ENCODE measurements at places on chromosomes 16 and 17. TPM values are rescaled to one million over a fixed set of nuclear protein-coding genes. Genes with fewer than 3 reads are reported as not detected.

Gene TBC1D3H
- not detected for total RNA-seq

Gene KRTAP9-7
- total RNA-seq, result not detected

Gene IRX5
- 4.3 TPM for total RNA-seq

Gene PRSS21
- not detected for total RNA-seq

Gene BCL6B
- not detected for total RNA-seq

Gene HS3ST3A1
- total RNA-seq, result 7.5 TPM

Gene ODAD4
- total RNA-seq, result 1.9 TPM

Gene GRAPL
- total RNA-seq, result not detected

Gene ZNF629
- 27.2 TPM for total RNA-seq

DNA sequence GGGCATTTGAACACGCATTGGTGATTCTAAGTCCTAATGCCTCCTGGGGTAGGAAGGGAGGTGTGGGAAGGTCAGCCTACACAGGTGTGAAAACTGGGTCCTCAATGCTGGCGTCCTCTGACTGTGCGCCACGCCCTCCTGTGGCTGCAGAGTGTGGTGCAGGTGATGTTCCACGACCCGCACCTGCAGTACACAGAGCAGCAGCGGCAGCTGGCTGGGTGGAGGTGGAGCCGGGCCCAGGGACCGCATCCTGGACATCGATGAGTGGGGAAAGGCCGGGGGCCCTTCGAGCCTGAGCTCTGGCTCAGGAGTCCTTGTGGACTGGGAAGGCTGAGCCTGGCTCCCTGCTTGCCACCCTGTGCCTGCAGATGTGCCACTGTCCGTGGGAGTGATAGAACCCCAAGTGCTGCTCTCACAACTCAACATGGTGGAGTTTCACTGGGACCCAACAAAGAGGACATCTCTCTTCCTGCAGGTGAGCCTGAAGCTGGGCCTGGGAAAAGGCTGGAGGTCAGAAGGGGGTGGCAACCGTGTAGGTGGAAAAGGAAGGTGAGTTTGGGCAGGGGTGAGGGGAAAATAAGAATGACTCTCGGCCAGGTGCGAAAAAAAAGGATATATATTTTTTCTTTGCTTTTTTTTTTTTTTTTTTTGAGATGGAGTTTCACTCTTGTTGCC is 14.0 kb upstream of the STAC2 start:
- no peaks in the 10 kb centered on the region for H3K36me3 ChIP-seq
- H3K27ac ChIP-seq, result no peak overlapping the region
- peaks cover 2% of the 10 kb centered on the region for H3K27me3 ChIP-seq
- DNase-seq, result no peak
- H3K4me3 ChIP-seq, result no peak overlapping the region

DNA sequence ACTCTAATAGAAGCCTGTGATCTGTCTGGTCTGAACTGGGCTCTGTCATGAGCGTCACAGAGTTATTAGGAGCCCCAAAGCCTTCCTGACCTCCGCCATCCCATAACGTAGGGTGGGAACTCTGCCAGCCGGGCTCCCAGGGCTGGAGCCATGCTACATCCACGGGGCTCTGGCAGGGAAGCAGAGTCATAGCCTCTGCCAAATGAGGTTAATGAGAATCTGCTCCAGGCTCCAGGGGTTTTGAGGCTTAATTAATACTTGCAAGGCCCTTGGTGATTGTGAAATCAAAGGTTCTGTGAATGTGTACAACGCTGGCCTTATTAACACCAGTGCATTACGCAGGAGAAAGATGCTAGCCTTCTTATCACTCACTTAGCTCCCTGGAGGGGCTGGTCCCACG is 42.4 kb upstream of the ZFP90 start:
- no peak overlapping the region for H3K4me3 ChIP-seq
- H3K27me3 ChIP-seq, result peaks cover 11% of the 10 kb centered on the region
- no peaks in the 10 kb centered on the region for H3K4me1 ChIP-seq
- no peak overlapping the region for H3K27ac ChIP-seq
- no peak for DNase-seq

GRCh38 chr16:48608452-48608851 is 1.5 kb downstream of the N4BP1 start:
- no peaks in the 10 kb centered on the region for H3K36me3 ChIP-seq
- H3K4me3 ChIP-seq, result no peak overlapping the region
- H3K27me3 ChIP-seq, result no peaks in the 10 kb centered on the region
- peak overlapping the region; percentile 85 for H3K27ac ChIP-seq

GRCh38 chr16:27771201-27771910 is 221.4 kb downstream of the KATNIP start:
- H3K27ac ChIP-seq, result no peak overlapping the region
- no peaks in the 10 kb centered on the region for H3K27me3 ChIP-seq
- no peak for DNase-seq
- H3K4me3 ChIP-seq, result no peak overlapping the region
- peaks cover 13% of the 10 kb centered on the region for H3K36me3 ChIP-seq

- H3K4me3 ChIP-seq, result peak overlapping the region; percentile 67
- peaks cover 82% of the 10 kb centered on the region for H3K4me1 ChIP-seq
- peak overlapping the region; percentile 95 for H3K27ac ChIP-seq
- no peaks in the 10 kb centered on the region for H3K27me3 ChIP-seq
These were observed 19.4 kb downstream of the MYH10 start for GRCh38 chr17:8611137-8611536.

GRCh38 chr16:85800321-85800669 is 800 bp downstream of the COX4I1 start:
- no peaks in the 10 kb centered on the region for H3K27me3 ChIP-seq
- H3K27ac ChIP-seq, result peak overlapping the region; percentile 83
- H3K4me1 ChIP-seq, result peaks cover 33% of the 10 kb centered on the region
- no peak for DNase-seq

GRCh38 chr16:83363521-83363920 is 444.3 kb upstream of the HSBP1 start:
- no peaks in the 10 kb centered on the region for H3K36me3 ChIP-seq
- no peak overlapping the region for H3K27ac ChIP-seq

DNA sequence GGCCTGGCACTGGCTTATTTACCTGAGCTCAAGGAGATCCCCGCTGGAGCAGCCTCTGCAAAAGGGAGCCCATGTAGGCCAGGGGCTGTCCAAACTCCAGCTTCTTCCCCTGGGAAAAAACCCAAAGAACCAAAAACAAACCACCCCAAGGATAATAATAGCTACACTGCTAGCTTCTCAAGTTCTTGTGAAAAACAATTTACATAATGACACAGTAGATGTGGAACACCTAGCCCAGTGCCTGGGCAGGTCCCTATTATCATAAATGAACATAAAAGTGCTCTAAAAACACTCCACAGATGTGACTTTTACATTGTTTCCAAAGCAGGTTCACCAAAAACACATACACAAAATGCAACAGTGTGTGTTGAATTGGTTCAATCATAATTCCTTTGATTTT is 27.3 kb downstream of the CENPV start:
- H3K27me3 ChIP-seq, result no peaks in the 10 kb centered on the region
- no peak overlapping the region for H3K27ac ChIP-seq
- no peak overlapping the region for H3K4me3 ChIP-seq
- no peak for DNase-seq
- peaks cover 15% of the 10 kb centered on the region for H3K4me1 ChIP-seq
- peaks cover 13% of the 10 kb centered on the region for H3K36me3 ChIP-seq

DNA sequence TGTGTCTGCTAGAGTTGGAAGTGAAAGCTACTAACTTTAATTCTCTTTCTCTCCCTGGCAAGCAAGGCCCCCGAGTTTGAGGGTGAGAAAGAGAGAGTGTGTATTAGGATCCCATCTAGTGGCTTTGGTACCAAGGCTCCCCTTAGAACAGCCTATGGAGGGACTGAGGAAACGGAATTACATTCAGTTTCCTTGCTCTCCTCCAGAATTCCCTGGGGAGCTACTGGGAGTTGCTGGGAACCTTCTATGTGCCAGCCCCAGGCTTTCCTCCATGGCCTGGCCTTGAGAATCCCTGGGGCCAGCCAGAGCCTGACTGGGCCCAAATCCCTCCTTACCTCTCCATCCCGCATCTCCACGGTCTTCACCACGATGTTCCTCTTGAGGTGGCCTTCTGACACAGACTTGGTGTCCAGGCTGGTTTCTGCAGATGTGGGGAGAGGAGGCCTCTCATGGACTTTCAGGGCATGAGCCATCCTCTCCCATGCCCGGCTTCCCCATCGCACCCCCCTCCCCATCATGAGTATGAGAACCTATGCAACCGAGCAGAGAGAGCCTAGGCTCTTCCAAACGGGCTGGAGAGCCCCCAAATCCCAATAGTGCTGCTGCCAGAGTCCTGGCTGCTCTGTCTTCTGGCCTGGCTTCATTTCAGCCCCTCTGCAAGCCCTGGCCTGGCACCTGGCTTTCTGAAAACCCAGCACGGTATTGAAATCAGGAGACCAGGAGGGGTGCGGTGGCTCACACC is 7.4 kb downstream of the GFAP start:
- H3K4me3 ChIP-seq, result no peak overlapping the region
- H3K27ac ChIP-seq, result peak overlapping the region; percentile 41
- no peak for DNase-seq
- no peaks in the 10 kb centered on the region for H3K27me3 ChIP-seq

- peaks cover 4% of the 10 kb centered on the region for H3K4me1 ChIP-seq
- no peak for DNase-seq
- no peaks in the 10 kb centered on the region for H3K36me3 ChIP-seq
- H3K4me3 ChIP-seq, result peak overlapping the region; percentile 50
These were observed 6.3 kb upstream of the RNF227 start for GRCh38 chr17:7922269-7922844.

- peaks cover 22% of the 10 kb centered on the region for H3K27me3 ChIP-seq
- H3K36me3 ChIP-seq, result no peaks in the 10 kb centered on the region
- H3K4me3 ChIP-seq, result no peak overlapping the region
- no peak for DNase-seq
- no peaks in the 10 kb centered on the region for H3K4me1 ChIP-seq
- H3K27ac ChIP-seq, result no peak overlapping the region
These were observed 8.1 kb downstream of the ZP2 start for GRCh38 chr16:21203155-21203797.

- no peak for DNase-seq
- no peaks in the 10 kb centered on the region for H3K27me3 ChIP-seq
- peaks cover 24% of the 10 kb centered on the region for H3K4me1 ChIP-seq
These were observed at the start of gene TRPV2 for GRCh38 chr17:16415031-16415924. Gene TRPV2 (plus strand): TSS chr17:16415571. CDS start chr17:16417669, 2,098 bp downstream.

GRCh38 chr16:11258553-11259492 is 2.8 kb upstream of the SOCS1 start:
- H3K27me3 ChIP-seq, result peaks cover 4% of the 10 kb centered on the region
- H3K4me3 ChIP-seq, result no peak overlapping the region
- no peak for DNase-seq
- H3K27ac ChIP-seq, result no peak overlapping the region

DNA sequence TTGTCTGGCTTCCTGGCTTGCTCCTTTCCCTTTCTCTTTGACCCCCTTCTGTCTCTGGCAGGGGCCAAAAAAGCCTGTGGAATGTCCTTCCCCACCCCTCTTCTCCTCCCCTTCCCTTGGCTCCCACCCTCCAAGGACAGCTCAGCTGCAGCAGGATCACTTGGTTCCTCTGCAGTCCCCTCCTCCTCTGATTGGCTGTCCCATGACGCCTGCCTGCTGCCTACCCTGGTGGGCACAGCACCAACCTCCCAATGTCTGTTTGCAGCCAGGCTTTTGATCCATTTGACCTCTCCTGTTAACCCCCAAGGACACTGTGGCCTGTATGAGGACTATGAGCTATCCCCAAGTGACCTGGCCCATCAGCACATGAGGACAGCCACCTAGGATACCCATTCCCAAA is 14.8 kb upstream of the MTMR4 start:
- no peak for DNase-seq
- H3K27ac ChIP-seq, result peak overlapping the region; percentile 9
- H3K4me3 ChIP-seq, result peak overlapping the region; percentile 8
- peaks cover 70% of the 10 kb centered on the region for H3K4me1 ChIP-seq
- H3K36me3 ChIP-seq, result no peaks in the 10 kb centered on the region
- H3K27me3 ChIP-seq, result no peaks in the 10 kb centered on the region

- DNase-seq, result no peak
- peaks cover 5% of the 10 kb centered on the region for H3K4me1 ChIP-seq
- no peak overlapping the region for H3K27ac ChIP-seq
- H3K27me3 ChIP-seq, result no peaks in the 10 kb centered on the region
- H3K36me3 ChIP-seq, result peaks cover 19% of the 10 kb centered on the region
These were observed 21.2 kb downstream of the METTL9 start for GRCh38 chr16:21620592-21620991.

- DNase-seq, result no peak
- H3K36me3 ChIP-seq, result no peaks in the 10 kb centered on the region
- H3K4me1 ChIP-seq, result no peaks in the 10 kb centered on the region
These were observed 9.8 kb downstream of the ITGAL start for GRCh38 chr16:30482366-30482765.

GRCh38 chr17:63675607-63676546 is 24.0 kb downstream of the LIMD2 start:
- H3K27me3 ChIP-seq, result no peaks in the 10 kb centered on the region
- peaks cover 26% of the 10 kb centered on the region for H3K4me1 ChIP-seq
- peak overlapping the region; percentile 37 for H3K4me3 ChIP-seq
- DNase-seq, result no peak

DNA sequence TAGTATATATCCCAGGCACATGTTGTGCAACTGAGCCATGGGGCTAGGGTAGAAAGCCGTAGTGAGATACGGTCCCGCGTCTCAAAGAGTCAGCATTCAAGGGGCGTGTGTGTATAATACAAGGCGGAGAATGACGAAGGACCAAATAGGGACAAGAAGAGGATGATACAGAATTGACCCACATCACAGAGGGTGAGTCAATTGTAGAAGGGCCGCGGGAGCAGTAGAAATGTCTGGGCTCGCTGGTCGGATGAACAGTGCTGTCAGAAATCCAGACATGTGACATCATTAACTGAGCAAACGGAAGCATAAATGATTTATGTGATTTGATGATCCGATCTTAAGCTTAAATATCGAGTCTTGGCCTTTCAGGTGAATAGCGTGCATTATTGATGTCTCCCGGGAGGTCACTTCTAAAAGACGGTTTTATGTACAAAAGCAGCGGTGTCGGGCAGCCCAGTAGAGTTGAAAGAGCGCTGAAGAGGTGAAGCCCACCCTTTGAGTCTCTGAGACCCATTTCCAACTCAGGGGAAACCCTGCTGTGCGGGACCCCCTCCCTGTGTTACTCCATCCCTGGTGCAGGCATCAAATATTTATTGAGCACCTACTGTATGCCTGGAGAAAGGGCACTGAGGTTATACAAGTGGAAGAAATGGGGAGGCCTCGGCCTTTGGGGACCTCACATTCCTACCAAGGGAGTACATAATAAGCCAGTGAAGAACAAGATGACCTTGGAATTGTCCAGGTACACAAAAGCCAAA is 45.1 kb downstream of the ATP2C2 start:
- H3K4me3 ChIP-seq, result no peak overlapping the region
- no peaks in the 10 kb centered on the region for H3K36me3 ChIP-seq
- H3K27me3 ChIP-seq, result peaks cover 45% of the 10 kb centered on the region

DNA sequence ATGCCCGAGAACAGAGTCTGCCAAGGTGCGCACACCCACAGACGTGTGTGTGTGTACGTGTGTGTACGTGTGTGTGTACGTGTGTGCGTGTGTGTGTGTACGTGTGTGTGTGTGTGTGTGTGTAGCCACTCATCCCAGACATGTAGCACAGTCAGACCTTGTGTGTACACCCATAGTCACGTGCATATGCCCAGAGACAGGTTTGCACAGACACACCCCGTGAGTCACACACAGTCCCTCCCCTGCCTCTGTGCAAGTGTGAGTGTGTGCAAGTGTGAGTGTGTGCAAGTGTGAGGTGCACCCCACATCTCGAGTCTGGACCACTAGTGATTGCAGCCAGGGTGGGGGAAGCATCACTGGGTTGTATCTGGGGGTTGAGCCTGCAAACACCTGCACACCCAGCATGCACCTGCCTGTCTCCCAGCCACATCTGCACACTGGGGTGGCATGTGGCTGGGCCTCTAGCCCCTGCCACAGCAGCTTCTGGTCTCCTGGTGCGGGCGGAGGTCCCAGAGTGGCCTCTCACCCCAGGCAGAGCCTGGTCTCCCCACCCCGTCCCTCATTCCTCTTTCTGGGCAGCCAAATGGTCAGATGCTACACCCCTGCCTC is 23.6 kb downstream of the BAHCC1 start:
- H3K27me3 ChIP-seq, result no peaks in the 10 kb centered on the region
- DNase-seq, result no peak
- no peaks in the 10 kb centered on the region for H3K36me3 ChIP-seq
- peak overlapping the region; percentile 91 for H3K27ac ChIP-seq

Data from osteocyte (in vitro differentiated cells).